ENCODE measurements at places on chromosomes 16 and 17.
A peak's percentile ranks its signal among the peaks of the same experiment; 100 is the strongest.

DNA sequence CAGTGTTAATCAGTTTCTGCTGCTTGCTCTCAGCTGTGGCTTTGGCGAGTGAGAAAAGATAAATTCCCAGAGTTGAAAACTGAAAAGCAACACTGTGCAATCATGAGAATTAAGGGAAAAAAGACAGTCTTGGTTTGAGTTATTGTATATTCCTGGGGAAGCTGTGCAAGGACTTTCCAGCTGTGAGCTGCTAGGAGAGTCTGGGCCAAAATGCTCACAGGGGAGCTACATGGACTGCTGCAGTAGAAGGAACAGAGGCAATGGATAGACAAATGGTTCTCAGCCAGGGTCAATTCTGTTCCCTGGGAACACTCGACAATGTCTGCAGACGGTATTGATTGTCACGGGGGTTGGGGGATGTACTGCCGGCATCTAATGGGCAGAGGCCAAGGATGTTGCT, 102.0 kb upstream of the ADAMTS18 start:
- no peak for DNase-seq

DNA sequence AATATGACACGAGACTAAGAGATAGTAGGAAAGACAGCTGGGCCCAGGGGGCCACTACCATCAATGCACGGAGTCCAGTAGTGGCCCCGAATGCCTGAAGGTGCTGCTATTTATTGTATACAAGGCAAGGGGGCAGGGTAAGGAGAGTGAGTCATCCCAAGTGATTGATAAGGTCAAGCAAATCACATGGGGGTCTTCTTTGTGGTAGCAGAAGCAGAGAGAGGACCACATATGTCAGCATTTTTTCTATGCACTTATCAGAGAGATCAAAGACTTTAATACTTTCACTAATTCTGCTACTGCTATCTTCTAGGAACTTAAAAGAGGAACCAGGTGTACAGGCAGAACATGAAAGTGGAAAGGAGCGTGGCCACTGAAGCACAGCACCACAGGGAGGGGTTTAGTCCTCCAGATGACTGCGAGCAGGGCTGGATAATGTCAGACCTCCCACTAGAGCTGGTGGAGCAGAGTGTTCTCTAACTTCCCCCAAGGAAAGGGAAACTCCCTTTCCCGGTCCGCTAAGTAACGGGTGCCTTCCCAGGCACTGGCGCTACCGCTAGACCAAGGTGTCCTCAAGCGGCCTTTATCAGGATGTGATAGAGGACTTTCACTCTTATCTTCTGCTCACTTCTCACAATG, 26.4 kb upstream of the ARL4D start:
- no peak for DNase-seq

GRCh38 chr17:36742267-36743000, 141.1 kb downstream of the MRM1 start:
- DNase-seq = no peak

- DNase-seq = no peak
Observed at GRCh38 chr17:44086364-44087311, 16.1 kb downstream of the G6PC3 start.

DNA sequence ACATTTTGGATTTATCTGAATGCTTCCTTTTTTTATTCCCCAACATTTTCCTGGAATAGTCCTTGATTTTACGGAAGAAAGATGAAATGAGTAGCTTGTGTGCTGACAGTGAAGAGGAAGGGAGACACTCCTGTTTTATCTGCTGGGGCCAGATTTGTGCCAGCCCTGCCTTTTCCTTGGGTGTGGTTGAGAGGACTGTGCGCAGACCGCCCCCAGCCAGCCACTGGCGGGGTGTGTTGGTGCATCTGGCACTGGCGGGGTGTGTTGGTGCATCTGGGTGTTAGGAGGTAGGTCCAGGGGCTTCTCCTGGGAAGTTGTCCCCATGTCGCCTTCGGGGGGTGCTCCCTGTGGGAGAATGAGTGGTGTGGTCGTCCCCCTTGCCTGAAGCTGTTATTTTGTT, 39.5 kb downstream of the RAP1GAP2 start:
- peak; percentile 43 for DNase-seq

DNA sequence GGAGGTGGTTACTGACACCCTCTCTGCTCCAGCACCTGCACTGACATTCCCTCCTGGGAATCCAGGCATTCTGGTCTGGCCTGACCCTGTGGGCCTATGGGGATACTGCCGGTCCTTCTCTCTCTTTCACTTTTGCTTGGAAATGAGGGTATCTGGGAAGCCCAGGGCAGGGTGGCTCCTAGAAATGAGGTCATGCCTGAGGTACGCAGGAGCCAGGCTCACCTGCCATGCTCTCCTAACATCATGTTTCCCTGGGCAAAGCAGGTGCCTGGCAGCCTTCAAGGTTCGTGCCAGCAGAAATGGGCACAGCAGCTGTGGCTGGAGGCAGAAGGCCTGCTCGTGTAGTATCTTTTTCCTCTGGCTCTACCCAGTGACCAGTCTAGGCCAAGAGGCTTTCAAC, 3.3 kb downstream of the ITGA3 start:
- DNase-seq = no peak

GRCh38 chr16:4176906-4177417, 60.7 kb upstream of the ADCY9 start:
- DNase-seq = no peak

All from hematopoietic multipotent progenitor cell treated with erythropoietin and hydrocortisone succinate and interleukin-3 and kit ligand, for 17 days (in vitro differentiated cells).